ENCODE measurements at places on chromosomes 7 and 10. TPM values are rescaled to one million over a fixed set of nuclear protein-coding genes. Genes with fewer than 3 reads are reported as not detected.

Gene AGR3
- not detected for polyA plus RNA-seq

Gene CDC14C
- polyA plus RNA-seq: not detected

GRCh38 chr7:142866361-142867096, 11.7 kb downstream of the EPHB6 start:
- no peak for DNase-seq

DNA sequence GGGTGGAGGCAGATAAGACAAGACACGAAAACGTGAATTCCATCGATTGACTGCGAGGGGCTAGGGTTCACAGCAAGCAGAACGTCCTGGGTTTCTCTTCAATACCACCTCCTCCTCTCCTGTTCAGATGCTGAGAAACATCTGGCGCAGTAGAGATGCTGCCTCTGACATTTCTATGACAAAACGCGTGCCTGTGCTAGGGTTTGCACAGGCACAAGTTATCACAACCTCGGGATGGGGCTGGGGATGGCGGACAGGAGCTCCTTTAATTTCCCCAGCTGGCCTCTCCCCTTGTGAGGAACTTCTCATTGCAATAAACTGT, 99.8 kb upstream of the SVIL start:
- DNase-seq: no peak

- no peak for DNase-seq
These were observed 81.7 kb downstream of the RNF216 start for GRCh38 chr7:5699467-5700384.

- no peak for DNase-seq
These were observed 4.1 kb upstream of the MINDY3 start for GRCh38 chr10:15864419-15864818.
